ENCODE measurements at places on chromosomes 12 and 14.

DNA sequence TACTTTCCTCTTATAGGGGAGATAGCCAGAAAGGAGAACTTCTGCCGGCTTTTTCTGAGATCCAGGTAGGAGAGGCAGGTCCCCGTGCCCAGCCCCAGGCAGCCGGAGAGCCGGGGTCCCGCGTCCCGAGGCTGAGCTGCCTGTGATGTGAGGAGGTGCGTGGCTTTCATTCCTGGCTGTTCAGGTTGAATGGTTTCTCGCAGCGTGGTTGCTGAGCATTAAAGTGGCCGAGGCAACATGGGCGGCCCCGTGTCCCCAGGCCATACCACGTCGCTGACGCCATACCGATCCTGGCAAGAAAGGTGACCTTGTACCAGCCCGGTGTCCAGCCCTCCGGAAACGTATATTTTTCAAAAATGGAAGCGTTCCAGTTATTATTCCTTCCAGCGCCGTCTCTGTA, 116.7 kb upstream of the MYL2 start:
- DNase-seq, result no peak

- peak; percentile 62 for DNase-seq
These were observed 71.2 kb downstream of the SAMD4A start for GRCh38 chr14:54638135-54638446.

- DNase-seq, result no peak
These were observed 542.4 kb downstream of the DIO2 start for GRCh38 chr14:79668951-79669350.

- DNase-seq, result no peak
These were observed 597 bp downstream of the SVOP start for GRCh38 chr12:109020146-109020795.

DNA sequence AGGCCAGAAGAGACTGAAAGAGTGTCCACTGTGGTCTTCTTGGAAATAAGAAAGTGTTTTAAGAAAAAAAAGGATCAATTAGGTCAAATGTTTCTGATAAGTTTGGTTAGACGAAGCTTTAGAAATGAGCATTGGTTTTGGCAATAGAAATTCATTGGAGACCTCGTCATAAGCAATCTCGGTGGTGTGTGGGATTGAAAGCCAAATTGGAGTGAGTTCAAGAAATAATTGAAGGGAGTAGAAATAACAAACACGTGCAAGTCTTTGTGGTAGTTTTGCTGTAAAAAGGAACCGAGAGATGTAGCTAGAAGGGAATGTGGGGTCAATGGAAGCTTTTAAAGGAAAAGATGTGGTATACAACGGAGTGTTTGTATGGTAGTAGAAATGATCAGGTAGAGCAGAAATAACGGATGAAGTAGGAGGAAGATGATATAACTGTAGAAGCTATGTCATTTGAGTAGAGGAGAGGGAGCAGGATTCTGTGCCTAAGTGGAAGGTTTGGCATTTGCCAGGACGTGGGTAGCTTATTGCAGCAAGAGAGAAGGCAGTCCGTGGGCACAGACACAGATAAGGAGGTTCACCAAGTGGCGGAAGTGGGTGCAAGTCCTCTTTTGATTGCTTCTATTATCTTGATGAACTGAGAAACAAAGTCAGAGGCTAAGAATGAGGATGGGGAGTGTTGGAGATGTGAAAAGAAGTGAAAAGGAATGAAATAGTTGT, 146.2 kb downstream of the DACT1 start:
- peak; percentile 56 for DNase-seq

DNA sequence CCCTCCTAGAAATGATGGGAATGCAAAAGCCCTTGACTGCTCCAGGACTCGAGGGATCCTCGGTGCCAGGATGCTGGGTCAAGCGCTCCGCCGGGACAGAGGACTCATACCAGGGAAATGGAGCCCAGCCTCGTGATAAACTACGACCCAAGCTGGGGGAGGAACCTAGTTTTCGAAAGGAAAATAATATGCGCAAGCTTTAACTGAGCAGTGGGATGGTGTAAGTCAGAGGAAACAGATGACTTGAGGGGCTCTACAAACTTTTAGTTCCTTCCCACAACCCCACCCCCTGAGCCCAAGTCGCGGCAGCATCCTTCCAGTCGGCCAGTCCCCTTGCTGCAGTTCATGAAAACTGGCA, 654 bp upstream of the SUPT16H start:
- no peak for DNase-seq

DNA sequence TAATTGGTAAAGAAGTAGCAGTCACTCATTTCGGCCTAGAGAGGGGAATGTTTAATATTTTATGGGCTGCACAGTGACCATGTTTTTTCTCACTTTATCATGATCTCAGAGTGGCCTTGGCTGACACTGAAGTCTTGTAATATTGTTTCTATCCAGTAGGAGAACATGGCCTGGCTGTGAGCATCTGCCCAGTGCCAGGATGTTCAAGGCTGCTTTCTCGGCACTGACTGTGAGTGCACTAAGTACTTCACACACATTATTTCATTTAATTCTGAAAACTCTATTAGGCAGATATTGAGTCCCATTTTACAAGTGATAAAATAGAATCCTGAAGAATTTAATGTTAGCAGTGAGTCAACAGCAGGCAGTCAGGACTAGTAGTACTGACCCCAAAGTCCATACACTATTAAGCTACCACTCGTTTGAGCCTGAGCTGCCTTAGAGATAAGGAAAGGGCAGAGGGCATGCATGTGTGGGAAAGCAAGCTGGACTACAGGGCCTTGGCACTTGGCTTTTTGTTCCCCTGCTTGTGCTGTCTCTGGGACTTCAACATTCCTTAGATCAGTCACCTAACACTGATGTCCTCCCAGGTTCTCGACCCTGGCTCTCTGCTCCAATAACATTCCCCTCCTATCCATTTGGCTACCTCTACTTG, 42.2 kb upstream of the APPL2 start:
- DNase-seq, result peak; percentile 49

- no peak for DNase-seq
These were observed 206.4 kb upstream of the GZMB start for GRCh38 chr14:24840204-24840893.

- peak; percentile 14 for DNase-seq
These were observed 636 bp downstream of the ZFYVE21 start for GRCh38 chr14:103716091-103716801.

DNA sequence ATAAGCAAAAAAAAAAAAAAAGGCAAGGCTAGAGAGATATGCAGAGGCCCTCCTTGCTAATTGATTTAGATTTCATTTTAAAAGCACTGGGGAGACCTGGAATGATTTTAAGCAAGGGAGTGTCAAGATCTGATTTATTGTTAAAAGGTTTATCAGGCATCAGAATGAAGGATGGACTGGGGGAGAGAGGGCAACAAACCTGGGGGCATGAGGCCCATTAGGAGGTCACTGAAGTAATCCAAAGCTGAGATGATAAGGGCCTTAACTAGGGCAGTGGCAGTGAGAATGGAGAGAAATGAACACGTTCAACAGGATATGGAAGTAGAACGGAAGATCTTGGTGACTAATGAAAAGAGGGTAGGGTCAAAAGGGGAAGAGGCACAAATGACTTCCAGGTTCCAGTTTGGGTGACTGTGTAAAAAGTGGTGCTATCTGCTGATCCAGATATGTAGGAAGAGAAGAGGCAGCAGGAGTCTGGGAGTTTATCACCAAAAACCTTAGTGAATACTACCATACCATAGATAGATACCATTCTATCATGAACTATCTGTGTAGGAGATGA, 24.0 kb downstream of the KITLG start:
- no peak for DNase-seq

- DNase-seq, result peak; percentile 85
These were observed 181.3 kb downstream of the ITPR2 start for GRCh38 chr12:26651566-26652188.

- DNase-seq, result peak; percentile 14
These were observed 57.8 kb upstream of the FSCB start for GRCh38 chr14:44564908-44565307.

GRCh38 chr14:104206281-104206904, 68.0 kb downstream of the KIF26A start:
- no peak for DNase-seq

GRCh38 chr12:9969673-9970072, 1.5 kb upstream of the CLEC12A start:
- DNase-seq, result no peak

DNA sequence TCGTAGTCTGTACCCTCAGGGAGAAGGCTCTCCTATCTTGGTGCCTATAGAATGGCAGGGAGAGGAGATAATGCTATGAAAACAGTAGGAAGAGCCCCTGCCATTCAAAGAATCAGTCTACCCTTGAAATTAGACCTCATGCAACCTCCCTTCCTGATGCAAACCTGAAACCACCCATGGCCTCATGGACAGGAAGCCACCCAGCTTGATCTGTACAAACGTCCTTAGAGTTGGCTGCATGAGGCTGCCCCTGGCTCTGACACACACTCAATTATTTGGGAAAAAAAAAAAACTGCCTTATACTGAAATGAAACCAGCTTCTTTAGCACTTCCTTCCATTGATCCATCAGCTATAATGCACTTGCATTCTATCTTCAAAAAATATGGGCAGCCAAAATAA, 116.6 kb upstream of the BCL2L14 start:
- no peak for DNase-seq

DNA sequence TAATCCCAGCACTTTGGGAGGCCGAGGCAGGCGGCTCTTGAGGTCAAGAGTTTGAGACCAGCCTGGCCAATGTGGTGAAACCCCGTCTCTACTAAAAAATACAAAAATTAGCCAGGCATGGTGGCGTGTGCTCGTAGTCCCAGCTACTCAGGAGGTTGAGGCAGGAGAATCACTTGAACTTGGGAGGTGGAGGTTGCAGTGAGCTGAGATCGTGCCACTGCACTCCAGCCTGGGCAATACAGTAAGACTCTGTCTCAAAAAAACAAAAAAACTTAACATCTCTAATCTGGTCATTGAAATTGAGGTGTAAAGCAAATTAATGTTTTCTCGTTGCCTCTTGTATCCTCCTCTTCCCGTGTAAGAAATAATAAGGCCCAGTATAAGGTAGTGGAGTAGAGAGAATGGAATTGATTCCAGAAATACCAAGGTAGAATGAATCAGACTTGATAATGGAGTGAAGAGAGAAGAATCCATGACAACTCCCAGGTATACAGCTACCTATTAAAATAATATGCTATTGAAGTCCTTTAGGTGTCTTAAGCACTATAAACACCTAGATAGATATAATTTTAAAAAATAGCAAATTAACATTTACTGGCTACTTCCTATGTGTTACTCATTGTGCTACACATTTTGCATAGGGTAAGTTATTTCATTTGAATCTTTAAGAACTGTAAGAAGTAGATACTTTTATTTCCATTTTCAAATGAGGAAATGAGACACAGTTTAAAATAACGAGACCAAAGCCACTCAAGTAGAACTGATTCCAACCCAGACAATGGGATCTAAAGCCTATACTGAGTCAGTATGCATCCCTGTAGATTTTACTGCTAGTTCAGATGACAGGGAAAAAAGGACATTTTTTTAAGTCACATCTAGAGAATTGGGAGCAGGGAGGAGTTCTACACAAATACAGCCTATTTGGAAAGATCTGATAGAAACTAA, 23.2 kb downstream of the RAP1B start:
- DNase-seq, result no peak

DNA sequence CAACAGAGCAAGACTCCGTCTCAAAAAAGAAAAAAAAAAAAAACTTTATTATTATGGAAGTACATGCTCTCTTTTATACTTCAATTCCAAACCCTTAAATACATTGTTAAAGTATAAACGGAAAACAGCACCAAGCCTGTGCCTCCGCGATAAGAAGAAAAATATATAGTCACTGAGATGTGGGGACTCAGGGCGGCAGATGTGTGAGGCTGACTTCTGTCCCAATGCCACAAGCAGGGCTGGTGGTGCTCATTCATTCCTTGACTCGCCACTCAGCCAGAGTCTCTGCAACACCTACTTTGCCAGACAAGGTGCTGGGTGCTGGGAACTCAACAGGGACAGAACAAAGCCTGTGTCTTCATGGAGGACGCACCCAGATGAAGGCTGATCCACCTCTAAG, 13.8 kb downstream of the LGMN start:
- no peak for DNase-seq

- peak; percentile 64 for DNase-seq
These were observed 286.7 kb downstream of the ZFP36L1 start for GRCh38 chr14:68506021-68506644.

DNA sequence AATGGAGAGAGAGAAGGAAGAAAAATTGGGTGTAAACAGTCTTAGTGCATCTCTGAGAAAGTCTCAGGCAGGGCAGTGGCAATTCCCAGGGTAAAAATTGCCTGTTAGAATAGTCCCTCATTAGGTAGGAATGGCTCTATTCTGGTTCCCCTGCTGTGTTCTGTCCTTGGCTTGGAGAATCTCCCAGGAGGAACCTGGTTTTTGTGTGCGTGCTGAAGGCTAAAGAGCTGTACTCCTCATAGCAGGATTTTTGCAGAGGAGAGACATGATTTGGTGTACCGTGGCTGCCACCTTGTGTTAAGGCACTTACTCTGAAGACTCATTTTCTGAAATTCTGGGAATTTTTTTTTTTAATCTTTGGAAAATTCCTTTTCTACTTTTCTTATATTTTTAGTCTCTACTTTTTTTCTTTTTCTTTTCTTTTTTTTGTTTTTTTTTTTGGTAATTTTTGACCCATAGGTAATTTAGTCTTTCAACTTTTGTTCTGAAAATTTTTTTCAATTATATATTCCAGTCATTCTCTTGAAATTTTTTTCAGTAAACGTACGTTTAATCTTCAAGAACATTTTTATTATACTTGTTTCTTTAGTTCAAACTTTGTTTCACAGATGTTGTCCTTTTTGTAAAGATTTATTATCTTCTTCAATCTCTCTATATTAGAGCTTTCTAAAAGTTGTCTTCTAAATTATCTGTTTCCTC, 63.8 kb downstream of the FBXO33 start:
- DNase-seq, result peak; percentile 85

DNA sequence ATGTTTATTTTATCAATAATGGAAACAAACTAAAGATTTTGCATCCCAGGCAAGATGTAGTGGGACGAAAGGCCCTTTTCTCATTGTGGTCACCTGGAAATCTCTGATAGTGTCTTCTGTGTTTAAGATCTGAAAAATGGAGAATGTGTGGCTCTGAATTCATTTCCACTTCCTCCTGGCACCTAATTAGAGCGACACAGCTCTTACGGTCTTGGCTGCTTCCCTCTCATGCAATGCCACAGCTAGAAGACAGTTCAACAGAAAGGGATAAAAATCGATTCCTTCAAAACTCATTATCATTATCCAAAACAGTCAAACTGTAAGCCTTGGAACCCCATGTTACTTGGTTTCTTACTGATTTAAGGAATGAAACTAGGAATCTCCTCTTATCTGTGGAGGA, 9.3 kb downstream of the ST8SIA1 start:
- DNase-seq, result no peak

DNA sequence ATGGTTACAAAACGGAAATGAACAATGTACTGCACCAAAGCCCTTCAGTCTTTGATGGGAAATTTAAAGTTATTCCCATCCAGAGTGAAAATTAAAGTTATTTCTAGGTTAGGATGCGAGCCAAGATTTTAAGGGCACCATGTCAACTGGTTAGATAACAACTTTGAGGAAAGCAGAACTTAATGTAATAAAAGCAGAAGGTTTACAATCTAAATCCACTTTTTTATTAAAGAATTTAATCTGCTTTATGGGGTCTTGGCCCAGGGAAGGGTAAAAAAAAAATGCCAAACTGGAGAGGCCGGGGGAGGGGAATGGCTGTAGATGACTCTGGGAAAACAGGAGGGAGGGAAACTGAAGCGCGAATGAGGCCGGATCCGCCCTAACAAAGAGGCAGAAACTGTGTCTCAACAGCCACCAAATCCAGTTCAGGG, 108.2 kb upstream of the ATF7IP start:
- DNase-seq, result no peak

GRCh38 chr14:62429683-62430082, 615.6 kb downstream of the KCNH5 start:
- DNase-seq, result no peak

- DNase-seq, result no peak
These were observed 225.3 kb upstream of the PELI2 start for GRCh38 chr14:55892906-55893305.

- DNase-seq, result no peak
These were observed 273.4 kb downstream of the BMP4 start for GRCh38 chr14:53683229-53683628.
